ENCODE measurements at places on chromosomes 7 and 10.

GRCh38 chr7:151013733-151014497 is 10.4 kb downstream of the ATG9B start:
- peak; percentile 48 for DNase-seq

GRCh38 chr10:52965938-52966401 is 193.4 kb upstream of the MBL2 start:
- no peak for DNase-seq

DNA sequence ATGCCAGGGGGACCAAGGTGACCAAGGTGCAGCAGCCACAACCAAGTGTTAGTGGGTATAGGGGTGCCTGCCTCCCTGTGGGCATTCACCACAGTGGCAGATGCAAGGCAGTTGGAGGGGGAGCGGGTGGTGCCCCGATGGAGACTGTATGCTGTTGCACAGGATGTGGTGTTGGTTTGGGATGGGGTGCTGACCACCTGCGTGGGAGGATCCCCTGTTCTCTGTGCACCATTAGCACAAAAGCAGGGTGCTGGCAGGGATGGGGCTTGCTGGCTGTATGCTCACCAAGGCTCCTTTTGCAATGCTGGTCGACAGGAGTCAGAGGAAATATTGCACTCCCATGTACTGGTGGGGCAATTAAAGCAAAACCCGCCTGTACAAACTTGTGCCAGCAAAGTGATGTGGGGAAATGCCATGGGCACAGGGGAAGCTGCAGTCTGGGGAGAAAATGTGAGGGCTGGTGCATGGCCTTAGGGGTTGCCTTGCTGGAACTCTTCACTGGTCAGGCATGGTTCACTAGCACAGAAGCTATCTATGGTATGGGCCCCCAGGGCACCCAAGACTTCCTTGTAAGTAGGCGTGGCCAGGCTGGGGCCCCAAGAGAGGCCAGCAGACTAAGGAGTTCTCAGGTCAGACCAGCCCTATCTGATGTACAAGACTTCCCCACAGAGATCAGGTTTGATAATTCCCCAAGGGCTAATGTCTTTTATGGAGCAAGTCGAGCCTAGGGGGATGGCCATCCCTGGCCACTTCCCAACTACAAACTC is 51.9 kb upstream of the GNAT3 start:
- DNase-seq, result no peak

DNA sequence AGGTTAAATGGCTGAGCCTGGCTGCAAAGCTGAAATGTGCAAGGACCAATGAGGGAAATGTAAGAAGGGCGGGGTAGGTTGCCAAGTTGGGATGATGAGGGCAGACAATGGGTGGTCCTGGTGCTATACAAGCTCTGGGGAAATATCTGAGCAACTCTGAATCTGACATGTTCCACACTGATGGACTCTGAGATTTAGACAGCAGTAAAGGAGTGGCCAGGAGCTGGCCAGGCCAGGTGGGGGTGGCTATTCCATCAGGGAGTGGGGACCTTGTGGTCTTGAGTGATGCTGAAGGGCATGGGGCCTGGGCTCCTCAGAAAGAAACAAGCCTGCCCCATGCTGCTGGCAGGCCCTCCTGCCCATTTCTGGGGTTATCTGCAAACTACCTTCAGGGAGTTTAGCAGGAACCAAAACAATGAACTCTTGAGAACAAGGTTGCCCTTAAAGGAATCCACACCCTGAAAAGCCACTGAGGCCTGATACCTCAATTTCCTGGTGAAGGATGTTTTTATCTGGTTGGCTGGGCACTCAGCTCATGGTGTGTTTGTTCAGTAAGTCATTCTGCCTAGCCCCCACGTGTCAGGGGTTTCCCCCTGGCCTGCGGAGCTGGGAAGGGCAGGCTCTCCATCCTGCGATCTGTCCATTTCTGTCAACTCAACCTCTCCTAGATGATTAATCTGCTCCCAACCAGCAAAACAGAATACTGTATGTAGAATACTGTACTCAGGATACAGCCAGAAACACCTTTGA is 143.3 kb upstream of the TNS3 start:
- DNase-seq, result no peak

DNA sequence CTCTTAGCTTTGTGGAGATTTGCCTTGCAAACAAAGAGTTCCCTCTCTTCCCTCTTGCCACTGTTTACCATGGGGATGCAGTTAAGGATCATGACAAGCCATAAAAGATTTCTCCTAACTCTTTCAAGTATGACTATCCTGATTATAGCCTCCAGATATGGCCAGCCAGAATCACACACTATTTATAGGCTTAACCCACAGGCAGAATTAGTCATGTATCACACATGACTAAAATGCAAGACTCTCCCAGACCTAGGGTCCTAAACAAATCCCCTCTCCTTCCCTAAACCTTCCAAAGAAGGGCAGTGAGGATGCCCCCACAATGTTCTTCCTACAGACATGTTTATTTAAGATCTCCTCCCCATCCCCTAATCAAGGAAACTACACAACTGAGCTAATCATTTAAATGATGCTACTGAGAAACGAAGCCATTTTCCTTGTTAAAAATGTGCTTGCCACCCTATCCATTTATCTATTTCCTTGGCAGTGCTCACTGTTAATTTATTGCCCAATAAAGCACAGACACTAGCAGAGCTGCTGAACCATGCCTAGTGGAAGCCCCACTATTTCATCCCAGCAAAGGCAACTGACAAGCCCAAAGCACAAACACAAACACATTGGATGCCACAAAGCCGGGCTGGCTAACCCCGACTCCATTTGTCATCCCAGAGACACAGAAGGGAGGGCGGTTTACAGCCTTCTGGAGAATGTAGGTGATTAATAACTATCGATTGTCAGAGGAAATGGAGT is 363.4 kb downstream of the KCNMA1 start:
- DNase-seq, result no peak

GRCh38 chr10:38032886-38033285 is 22.4 kb downstream of the ZNF33A start:
- DNase-seq, result no peak

- DNase-seq, result no peak
Measured at GRCh38 chr7:143355450-143356385, 6.8 kb downstream of the FAM131B start.

- no peak for DNase-seq
Measured at GRCh38 chr7:4706384-4707216, 24.5 kb downstream of the FOXK1 start.

DNA sequence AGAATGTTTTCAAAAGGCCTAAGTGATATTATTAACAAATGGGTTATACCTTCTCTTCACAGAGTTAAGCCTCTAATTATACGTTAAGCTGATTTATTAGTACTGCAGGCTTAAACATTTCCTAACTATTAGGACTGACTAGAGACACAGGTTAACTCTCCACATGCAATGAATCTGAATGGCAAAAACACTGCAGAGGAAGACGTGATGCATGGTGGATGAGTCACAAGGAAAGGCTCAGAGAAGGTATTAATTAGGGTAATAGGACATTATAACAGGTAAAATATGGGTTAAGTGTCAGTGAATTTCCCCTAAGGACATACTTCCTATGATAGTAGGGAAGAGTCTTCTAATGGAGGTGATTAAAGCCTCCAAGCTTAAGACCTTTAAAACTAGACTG is 24.7 kb upstream of the SEM1 start:
- DNase-seq, result no peak

- no peak for DNase-seq
Measured at GRCh38 chr10:14173706-14174594, 156.8 kb downstream of the FRMD4A start.

- DNase-seq, result no peak
Measured at GRCh38 chr10:4448030-4448429, 378.0 kb upstream of the AKR1E2 start.

DNA sequence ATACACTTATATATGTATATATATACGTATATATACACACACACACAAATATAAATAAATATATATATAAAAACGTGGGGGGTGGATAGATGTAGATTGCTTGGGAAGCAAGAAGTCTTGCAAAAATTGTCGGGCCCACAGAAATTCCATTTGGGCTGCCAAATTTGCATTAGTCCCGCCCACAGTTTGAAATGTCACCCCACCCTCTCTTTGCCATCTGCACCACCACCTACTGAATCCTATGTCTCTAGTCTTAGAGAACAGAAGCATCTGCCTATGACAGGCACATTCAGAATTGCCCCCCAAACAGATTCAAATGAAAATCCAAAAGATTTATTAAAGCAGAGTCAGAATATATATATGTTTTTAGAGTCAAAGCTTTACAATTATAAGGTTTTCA is 25.6 kb upstream of the CACNA2D1 start:
- no peak for DNase-seq

DNA sequence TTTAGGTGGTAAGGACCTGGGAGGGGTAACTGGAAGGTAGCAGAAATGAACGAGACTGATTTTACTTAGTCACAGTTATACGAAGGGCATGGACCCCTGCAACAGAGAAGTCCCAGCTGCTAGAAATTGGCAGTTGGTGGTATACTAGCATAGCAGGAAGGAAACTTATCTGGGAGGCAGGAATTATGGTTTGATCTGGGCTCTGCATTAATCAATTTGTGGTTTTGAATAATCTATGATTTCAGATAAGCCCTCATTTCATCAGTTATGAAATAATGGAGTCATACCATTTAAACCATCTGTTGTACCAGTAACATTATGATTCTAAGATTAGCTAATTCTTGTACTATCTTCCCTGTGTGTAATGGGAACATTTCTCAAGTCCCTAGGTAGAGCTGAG is 54.0 kb upstream of the TMEM229A start:
- no peak for DNase-seq

- DNase-seq, result no peak
Measured at GRCh38 chr10:97140902-97141745, 44.6 kb downstream of the SLIT1 start.

DNA sequence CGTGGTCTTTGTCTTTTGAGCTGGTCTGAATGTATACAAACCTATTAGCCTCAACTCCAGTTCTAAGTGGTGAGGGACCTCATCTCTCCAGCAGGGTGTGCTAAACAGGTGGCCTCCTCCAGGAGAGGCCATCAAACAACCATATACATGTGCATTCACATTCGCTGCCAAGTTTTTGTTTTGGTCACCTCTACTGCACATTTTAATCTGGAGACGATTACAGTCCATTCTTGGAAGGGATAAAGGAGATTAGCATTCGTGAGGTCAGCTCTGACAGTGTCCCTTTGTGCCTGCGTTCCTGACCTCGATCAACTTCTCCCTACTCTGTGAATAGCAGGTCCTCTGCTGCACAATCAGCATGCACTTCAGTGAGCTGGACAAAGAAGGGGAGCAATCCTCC is 60.8 kb downstream of the RHOBTB1 start:
- no peak for DNase-seq
